ENCODE measurements at places on chromosomes 3 and 15.

GRCh38 chr3:125045194-125045593 lies 10.6 kb downstream of the HEG1 start:
- no peak for DNase-seq

DNA sequence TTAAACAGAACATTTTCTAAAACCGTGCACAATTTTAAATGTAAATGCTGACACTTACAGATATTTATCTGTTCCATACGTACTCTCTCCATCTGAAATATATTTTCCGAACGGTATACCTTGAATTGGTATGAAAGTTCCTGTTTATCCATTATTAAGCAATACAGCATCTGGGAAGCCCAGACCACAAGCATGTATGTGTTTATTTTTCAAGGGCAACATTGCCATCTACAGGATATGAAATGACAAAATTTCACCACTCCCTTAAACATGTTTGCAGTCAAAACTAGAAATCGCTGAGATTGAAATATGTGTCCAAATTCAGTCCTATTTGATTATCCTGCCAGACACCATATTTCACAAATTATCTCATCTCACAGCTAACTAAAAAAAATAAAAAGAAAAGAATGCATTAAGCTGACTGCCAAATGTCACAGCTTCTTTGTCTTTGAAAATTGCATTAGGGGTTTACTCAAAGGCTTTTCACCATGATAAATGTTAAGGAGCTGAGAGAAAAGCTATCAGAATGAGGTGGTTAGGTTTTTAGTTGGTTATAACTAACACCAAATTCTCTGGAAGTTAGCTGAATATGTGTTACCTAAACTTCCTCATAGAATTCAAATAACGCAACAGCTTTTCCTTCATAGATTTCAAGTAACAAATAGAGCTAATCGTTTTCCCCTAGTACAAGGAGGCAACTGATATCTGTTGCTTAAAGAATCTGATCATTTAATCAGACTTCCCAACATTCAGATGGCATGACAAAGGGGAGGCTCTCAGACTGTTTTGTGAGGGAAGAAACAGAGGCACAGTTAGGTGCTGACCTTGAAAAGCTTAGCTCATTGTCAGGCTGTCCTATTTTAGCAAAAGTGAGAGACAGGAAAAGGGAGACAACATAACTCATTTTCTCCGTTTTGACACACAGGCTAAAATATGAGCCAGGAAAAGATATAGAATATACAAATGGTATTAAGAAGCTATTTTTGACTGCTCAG lies 533.1 kb downstream of the TBL1XR1 start:
- no peak for DNase-seq

- no peak for DNase-seq
Measured at GRCh38 chr3:197546307-197547085, 9.3 kb downstream of the BDH1 start.

GRCh38 chr3:150144191-150144708 lies 173.6 kb upstream of the PFN2 start:
- DNase-seq: no peak

- no peak for DNase-seq
Measured at GRCh38 chr3:167318996-167319615, 61.0 kb downstream of the ZBBX start.

DNA sequence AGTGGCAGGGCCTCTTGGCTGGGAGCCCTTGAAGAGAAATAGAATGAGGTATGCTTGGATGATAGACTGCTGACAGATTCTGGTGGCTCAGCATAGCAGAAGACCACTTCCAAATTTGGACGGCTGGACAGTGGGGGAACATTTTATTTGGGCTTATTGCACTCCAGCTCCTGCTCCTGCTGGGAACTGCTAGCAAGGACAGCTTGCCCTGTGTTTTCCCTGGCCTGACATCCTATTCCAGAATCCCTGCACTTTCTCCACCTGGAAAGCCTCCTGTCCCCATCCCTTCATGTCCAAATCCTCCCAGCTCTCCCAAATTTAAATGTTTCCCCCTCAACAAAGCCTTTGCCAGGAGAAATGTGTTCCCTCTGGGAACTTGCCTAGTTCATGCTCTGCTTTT lies 9.8 kb upstream of the COLQ start:
- DNase-seq: no peak

GRCh38 chr15:62648954-62649353 lies 393.6 kb upstream of the TPM1 start:
- no peak for DNase-seq

DNA sequence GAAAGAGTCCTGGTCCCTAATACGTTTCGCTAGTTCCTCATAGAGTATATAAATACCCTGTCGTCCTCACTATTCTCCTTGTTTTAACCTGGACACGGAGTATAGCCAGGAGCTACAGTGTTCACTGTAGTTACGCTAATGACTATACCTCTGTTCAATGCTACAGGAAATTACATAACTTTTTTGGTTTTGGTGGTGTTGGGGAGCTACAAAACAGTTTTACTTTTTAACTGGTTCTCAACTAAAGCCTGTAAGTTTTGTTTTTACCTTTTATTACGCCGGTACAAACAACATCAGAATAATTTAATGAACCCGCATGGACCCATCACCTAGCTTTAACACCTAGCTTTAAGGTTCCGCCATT lies 1.5 kb downstream of the LMLN start:
- DNase-seq: no peak

DNA sequence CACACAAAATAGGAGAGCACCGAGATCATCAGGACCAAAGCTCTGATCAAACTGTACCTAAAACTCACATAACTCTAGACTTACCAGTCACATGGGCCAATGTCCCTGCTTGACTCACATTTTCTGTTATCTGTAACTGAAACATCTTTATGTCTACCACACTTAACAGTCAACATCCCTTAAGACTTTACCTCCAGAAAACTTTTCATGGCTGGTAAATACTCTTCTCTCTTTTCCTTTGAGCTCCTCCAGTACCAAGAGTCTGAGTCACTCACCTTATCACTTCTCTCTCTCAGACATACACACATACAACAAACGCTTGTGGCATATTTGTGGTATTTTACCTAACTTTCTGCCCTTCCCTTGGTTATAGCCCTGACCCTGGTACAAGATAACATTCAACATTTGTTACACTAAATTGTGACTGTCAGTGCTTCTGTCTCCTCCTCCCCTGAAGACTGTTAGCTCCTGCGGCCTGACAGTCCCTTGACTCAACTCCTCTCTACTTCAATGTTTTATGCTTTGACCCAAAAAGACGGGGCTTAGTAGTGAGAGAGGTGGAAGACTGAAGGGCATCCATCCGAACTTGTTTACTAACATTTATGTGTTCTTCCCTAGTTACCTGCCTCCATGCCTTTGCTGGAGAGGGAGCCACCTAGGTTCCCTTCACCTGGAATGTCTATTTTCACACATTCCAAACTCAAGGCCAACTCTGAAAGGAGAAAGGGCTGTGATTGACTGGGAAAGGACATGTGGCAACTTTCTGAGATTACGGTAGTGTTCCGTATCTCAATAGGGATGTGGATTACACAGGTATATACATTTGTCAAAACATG lies 3.7 kb upstream of the EFHB start:
- no peak for DNase-seq

- DNase-seq: no peak
Measured at GRCh38 chr3:184616436-184616835, 54.9 kb downstream of the EPHB3 start.

GRCh38 chr3:61117045-61117898 lies 134.0 kb downstream of the FHIT start:
- DNase-seq: no peak

GRCh38 chr3:5285439-5285838 lies 97.9 kb downstream of the EDEM1 start:
- no peak for DNase-seq

Measured in stimulated activated naive CD4-positive, alpha-beta T cell treated with Interleukin-2 at 50 U/mL for 16 hours (primary cell).